ENCODE measurements at places on chromosomes 13 and 19. TPM values are rescaled to one million over a fixed set of nuclear protein-coding genes. Genes with fewer than 3 reads are reported as not detected.

Gene UBE2M
- total RNA-seq: 115 TPM

Gene FUT3
- not detected for total RNA-seq

Gene APLP1
- 18.6 TPM for total RNA-seq

Gene RGL3
- total RNA-seq: 1.5 TPM

Gene PODNL1
- total RNA-seq: 1.1 TPM

Gene STARD13
- total RNA-seq: 17.0 TPM

Gene CABP5
- not detected for total RNA-seq

Gene CD22
- 0.70 TPM for total RNA-seq

Gene PIBF1
- total RNA-seq: 23.4 TPM
